ENCODE measurements at places on chromosomes 7 and 10.

DNA sequence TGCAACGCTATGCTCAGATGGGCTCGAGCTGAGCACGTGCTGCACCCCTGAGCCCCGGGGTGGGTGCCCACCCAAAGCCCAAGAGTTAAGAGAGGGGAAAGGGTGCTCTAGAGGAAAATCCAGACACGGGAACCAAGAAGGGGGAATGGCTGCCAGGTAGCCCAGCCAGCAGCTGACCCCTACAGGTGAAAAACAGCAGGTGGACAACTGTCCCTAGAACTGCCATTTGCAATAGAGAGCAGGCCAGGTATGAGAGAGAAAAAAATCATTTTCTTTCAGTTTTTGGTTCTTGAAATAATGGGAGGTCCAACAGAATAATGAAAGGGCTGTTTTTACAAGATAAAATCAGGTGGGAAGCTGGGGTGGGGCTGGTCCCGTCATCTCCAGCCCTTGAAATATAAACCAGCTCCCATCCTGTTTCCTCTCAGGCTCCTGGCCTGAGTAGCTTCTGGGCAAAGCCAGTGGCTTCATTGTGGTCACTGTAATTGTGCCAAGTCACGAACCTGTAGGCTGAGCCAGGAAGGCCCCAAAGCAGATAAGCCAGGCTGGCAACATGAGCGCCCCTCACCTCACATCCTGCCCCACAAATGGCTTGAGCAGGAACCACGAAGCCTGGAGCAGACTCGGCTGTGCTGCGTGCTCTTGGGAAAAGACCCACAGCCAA lies 257.8 kb downstream of the SNX10 start:
- DNase-seq: no peak

DNA sequence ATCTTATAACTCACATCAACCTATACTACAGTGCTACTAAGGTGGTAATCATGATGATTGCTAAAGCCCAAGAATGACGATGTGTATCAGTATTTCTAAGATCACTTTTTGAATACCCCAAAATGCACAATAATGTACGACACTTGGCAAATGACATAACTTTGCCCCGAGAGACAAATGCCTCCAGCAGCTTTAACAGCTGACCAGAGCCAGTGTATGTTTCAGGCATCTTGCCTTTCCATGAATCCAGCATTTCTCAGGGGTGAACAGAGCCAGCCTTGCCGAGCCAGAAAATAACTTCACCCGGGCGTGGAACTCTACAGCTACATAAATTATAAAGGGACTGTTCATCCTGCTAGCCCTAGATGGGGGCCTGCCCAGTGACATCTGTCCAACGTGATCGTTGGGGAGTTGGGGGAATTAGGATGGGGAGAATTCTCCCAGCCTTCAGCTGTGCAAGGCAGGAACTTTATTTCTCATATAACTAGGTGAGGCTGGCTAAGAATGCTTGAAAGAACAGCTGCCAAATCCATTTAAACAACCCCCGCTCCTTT lies 1.8 kb downstream of the IGFBP3 start:
- DNase-seq: no peak

- DNase-seq: no peak
Measured at GRCh38 chr10:132001238-132001972, 19.7 kb upstream of the BNIP3 start.

GRCh38 chr10:132154931-132155330 lies 31.8 kb upstream of the DPYSL4 start:
- no peak for DNase-seq

- DNase-seq: no peak
Measured at GRCh38 chr7:100152404-100152803, 3.7 kb downstream of the LAMTOR4 start.

- no peak for DNase-seq
Measured at GRCh38 chr10:131203456-131204357, 107.8 kb downstream of the TCERG1L start.

- DNase-seq: no peak
Measured at GRCh38 chr7:114181280-114181679, 233.3 kb upstream of the FOXP2 start.

- peak; percentile 58 for DNase-seq
Measured at GRCh38 chr7:2680792-2681490, 7.1 kb upstream of the AMZ1 start.

DNA sequence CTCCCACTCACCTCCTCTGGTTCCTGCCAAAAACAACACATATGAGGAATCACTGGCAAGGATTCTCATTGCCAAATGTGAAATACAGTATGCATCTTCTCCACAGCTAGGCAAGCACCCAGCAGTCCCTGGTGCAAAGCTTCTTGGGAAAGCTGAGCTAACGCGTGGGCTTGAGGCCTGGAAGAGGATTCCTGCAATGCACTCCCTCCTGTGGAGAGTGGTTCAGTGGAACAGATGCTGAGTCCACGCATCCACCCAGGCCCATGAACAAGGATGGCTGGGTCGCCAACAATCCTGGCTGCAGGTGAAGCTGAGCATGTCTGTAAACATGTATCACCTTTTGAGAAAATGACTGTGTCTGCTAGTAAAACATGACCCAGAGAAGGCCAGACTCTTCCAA lies 113.2 kb upstream of the CHST15 start:
- no peak for DNase-seq

GRCh38 chr10:26243351-26243720 lies 26.8 kb downstream of the GAD2 start:
- DNase-seq: no peak

DNA sequence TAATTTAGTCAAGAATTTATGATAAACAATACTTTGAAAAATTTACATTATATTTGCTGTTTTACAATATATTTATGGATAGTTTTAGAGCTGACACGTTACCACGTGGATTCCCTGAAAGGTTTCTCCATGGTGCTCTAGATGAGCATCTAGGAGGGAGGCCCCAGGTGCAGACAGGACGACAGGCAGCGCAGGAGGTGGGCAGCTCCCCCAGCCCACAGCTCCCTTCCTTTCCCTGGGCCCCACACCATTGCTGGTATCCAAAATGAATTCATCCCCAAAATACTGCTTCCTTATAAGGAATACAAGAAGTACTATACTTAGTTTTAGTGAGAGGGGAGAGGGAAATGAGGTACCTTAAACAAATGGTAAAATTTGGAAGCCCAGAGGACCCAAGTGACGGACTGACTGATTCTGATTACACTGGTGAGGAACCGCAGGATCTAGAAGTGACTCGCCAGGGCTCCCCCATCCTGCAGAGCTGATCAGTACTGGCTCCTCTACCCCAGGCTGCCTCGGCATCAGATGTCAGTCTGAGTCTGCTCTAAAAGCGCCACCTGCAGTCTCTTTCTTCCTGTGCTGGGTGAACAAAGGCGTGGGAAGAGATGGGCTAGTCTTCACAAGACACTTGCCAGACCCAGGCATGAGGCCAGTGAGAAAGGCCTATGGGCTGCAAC lies 89.2 kb downstream of the DLG5 start:
- peak; percentile 50 for DNase-seq

GRCh38 chr10:12592967-12593366 lies 243.6 kb downstream of the CAMK1D start:
- no peak for DNase-seq

GRCh38 chr10:89755374-89755773 lies 54.0 kb downstream of the KIF20B start:
- no peak for DNase-seq

DNA sequence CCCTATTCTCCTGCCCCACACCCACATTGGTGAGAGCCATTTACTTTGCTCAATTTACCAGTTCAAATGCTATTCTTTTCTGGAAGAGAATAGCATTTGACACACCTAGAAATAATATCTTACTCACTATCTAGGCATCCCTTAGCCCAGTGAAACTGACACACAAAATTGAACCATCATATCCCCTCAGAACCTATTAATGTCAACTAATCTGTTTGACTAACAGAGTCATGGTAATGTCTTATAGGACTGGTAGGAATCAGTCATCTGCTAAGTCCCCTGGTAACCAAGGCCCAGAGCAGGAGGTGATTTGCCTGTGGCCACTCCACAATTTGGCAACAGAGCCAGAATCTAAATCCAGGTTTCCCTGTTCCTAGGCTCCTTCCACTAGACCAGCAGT lies 63.3 kb downstream of the PPP1R3C start:
- DNase-seq: no peak

GRCh38 chr7:2934211-2934731 lies 90.2 kb upstream of the GNA12 start:
- peak; percentile 72 for DNase-seq
